ENCODE measurements at places on chromosomes 7 and 10.
A peak's percentile ranks its signal among the peaks of the same experiment; 100 is the strongest.

GRCh38 chr10:119221201-119221600 is 13.8 kb downstream of the GRK5 start:
- DNase-seq, result no peak

DNA sequence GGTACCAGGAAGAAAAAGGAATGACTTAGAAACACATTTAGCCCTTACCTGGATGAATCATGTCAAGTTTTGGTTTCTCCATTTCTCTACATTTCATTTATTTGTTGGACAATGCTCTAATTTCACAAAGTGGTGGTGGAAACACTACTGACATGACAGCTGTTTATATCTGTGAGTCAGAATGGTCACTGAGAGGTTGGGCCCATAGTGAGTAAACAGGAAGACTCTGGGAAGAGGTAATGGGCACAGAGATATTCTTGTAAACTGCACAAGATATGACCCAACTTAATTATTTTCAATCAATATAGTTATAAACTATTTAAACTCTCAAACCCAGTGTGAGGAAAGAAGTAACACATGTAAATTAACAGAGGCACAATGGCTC is 176.3 kb upstream of the MEOX2 start:
- no peak for DNase-seq

- no peak for DNase-seq
These were observed 27.0 kb downstream of the OGDHL start for GRCh38 chr10:49735161-49735560.

- DNase-seq, result no peak
These were observed 95.1 kb upstream of the LRGUK start for GRCh38 chr7:134031835-134032617.

GRCh38 chr7:155984609-155985405 is 172.5 kb upstream of the SHH start:
- no peak for DNase-seq

- DNase-seq, result no peak
These were observed 345.5 kb downstream of the REEP3 start for GRCh38 chr10:63866747-63867140.

DNA sequence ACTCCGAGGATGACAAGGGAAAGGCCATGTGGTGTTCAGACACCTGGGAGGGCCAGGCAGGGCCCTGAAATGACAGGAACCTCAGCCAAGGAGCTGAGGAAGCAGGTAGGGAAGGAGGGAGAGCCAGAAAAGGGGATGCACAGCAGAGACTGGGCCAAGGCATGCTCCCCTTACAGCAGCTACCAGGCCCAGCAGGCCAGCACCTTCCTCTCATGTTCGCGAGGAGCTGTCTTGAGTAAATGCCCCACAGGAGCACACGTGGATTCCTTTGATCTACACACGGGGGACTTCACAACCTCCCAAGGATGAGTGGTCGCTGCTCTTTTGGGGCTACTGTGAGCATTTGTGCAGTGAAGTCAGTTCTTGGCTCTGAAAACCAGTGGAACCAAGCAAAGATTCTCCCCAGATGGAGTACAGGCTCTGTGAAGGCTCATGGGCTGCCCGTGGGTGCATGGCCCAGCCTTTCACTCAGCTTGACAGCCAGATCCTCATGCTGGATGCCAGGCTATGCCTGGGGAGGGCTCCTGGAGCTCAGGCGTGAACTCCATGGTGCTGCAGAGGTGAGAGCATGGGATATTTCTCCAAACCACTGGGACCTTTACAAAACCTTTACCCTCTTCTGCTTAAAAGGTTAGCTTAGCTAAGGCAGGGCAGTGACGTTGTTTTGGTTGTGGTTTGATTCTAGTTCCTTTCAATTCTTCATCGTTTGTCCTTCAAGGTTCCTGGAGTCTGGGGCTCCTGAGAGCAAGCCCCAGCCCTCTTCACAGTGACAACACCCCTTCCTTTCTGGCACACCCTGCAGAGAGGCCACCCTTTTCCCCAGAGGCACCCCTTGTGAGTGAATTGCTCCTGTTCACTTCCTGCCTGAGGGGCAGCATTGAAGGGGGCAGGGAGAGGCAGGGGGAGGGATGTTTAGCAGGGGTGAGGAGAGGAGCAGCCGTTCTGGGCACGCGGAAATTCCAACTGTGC is 74.2 kb upstream of the ZPBP start:
- DNase-seq, result no peak

GRCh38 chr10:89478739-89479654 is 56.4 kb downstream of the SLC16A12 start:
- DNase-seq, result no peak

- DNase-seq, result peak; percentile 28
These were observed 45.3 kb upstream of the CDK1 start for GRCh38 chr10:60732807-60733516.

DNA sequence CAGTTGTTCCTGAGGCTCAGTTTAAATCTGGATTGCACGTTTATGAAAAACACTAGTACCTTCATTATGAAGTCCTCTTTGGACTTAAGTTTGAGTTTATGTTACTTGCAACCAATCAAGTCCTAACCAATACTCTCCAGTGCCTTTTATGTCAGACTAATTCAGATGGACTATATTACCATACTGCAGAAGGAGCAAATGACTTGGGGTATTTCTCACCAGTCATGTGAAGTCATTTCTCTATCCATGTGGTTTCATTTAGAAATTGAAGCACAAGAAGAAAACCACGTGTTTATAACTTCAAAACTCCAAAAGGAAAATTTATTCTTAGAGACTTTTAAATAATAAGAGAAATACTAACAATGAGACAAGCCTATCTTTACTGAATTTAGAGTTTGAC is 201.6 kb downstream of the MBL2 start:
- DNase-seq, result no peak

- DNase-seq, result no peak
These were observed 92.8 kb downstream of the CHN2 start for GRCh38 chr7:29287366-29287765.

DNA sequence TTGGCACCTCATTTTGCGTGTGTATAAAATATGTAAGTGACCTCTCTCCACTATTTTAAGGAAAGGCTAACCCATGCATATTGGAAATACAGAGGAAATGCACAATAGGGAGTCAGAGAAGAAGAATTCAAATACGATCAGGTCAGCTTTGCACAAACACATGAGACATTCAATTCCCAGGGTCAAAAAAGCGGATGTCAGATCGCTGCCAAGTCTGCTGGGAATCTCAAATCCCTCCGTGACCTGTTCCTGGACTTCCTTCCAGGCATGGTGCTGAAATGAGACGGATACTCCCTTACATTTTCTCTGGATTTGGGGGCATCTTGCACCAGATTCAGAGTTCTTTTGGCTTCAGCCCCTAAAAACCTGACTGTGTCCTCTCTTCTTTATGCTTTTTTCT is 91.9 kb upstream of the PRKCQ start:
- DNase-seq, result no peak

DNA sequence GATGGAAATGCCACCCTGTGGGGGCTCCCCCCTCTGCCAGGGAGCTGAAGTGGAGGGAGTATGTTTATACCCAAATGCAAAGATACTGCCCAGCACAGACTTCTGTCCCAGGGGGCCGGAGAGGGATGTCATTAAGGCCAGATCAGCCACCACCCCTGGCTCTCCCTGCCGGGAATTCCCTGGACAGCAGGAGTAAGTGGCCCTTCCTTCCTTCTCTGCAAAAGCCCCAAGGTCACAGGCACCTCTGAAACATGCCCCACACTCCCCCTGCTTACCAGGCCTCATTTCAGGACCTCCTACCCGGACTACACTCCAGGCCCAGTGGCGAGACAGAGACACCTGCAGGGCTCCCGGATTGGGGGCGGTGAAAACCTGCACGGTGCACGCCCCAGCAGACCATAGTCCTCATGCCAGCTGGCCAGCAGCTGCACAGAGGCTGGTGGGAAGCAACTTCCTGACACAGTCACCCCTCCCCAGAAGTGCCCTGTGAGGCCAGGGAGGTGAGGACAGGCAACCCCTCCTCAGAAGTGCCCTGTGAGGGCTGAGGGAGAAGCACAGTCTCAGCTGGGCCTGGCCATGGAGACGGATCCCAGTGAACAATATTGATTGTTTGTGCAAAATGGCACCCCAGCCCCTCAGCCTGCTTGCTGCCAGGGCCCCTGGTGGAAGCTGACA is 33.0 kb upstream of the RET start:
- no peak for DNase-seq

DNA sequence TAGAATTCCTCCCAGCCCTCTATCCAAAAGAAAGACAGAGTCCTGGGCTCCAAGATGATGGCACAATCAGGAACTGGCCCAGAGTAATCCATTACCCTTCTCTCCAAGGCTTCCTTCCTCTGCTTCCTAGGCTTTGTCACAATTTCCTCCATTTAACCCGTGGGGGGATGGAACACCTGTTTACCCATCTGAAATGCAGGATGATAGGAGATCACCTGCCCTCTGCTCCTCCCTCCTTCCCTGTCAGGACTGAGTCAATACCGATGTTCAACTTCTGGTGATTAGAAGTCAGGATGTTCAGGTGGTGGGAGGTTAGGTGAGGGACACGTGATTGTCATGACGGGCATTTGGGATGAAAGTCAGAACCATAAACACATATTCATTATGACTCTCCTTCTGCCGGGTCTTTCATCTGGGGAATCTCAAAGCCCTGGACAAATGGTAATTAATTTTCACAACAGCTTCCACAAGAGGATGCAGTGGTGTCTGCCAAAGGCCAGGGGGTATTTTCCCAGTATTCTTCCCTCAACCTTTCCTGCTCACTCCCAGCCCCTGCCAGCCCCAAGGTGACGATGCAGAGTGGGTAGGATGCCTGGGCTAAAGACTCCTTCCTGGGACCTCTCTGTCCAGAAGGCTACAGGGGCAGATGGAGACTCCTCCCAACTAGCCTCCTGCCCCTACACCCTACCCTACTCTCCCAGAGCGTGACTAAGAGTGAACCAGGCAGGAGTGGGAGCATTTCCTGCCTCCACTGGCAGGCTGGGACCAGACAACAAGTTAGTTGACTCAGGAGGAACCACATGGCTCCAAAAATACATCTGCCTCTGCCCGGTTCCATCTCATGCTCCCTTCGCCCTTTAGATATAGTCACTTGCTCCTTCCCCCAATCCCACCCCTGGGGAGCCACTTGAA is 27.9 kb downstream of the DUSP5 start:
- DNase-seq, result no peak

DNA sequence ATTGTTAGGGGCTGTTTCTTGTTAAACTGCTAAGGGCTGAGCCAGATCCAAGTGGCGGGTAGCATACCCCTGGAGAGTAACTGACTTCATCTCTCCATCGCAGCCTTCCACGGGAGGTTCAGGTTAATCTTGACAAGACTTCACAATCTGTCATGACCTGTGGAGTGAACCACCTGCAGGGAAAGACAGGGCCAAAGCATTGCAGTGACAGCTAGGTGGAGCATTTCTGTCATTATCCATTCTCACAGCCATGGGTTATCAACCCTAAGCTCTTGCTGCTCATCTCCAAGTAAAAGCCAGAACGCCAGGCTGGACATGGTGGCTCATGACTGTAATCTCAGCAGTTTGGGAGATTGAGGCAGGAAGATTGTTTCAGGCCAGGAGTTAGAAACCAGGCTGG is 17.2 kb downstream of the ABCC2 start:
- no peak for DNase-seq

- DNase-seq, result no peak
These were observed 90.0 kb upstream of the ADRB1 start for GRCh38 chr10:113953505-113954272.

- no peak for DNase-seq
These were observed 495.8 kb downstream of the PLXNA4 start for GRCh38 chr7:132080467-132080866.

DNA sequence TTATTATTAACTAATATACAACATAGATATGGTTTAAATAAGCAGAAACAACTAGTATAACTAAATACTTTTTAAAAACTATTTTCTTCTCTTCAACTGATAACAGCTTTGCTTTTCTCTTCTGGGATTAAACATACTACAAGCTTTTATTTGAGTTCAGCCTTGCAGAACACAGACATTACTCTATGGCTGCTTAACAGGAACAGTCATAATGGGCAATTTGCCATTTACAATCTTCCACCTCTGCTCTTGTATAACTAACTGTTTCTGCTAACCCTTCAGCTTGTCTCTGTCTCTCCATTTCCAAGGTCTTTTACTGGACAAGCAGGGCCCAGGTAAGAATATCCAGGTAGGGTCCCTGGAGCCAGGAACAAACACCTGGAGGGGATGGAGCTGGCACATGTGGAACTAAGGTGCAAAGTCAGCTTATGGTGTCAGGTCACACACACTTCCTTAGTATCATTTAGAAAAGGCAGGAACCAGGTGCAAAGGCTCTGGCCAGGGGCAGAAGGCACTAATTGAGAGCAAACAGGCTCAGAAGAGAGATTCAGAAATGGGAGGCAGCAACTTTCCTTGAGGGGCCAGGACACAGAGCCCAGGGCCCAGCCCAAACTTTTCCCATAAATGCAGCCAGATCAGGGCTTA is 93.1 kb downstream of the STRA8 start:
- no peak for DNase-seq

- DNase-seq, result no peak
These were observed 94.3 kb upstream of the AFAP1L2 start for GRCh38 chr10:114498413-114499111.

DNA sequence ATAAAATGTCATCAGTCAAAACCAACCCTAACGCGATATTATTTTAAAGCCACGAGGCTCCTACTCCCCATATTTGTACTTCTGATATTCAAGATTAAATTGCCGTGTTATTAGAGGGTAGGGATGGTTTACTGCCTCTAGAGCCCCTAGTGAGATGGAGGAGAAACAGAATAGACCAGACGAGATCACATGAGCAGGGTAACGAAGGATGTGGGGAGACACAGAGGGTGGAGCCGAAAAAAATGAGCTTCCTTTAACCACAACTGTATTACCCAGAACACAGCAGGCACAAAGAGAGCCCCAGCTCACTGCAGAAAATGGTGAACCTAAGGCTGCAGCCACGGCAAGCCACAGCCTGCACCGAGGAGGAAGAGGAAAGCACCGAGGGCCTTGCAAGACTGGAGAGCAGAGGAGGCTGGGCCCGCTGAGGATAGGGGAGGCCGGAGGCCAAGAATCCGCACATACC is 14.3 kb downstream of the ZC3HAV1 start:
- DNase-seq, result peak; percentile 50

- DNase-seq, result no peak
These were observed 64.1 kb downstream of the PHTF2 start for GRCh38 chr7:77862691-77863090.

GRCh38 chr10:127908106-127908958 is 1.4 kb downstream of the PTPRE start:
- DNase-seq, result no peak

GRCh38 chr10:109173121-109173520 is 750.2 kb downstream of the XPNPEP1 start:
- DNase-seq, result no peak

GRCh38 chr7:20232848-20233247 is 15.7 kb upstream of the MACC1 start:
- no peak for DNase-seq

GRCh38 chr10:33680036-33680435 is 345.6 kb upstream of the NRP1 start:
- DNase-seq, result no peak
